Lung microvascular endothelial cell (primary cell): ENCODE measurements at places on chromosomes 3 and 15. TPM values are rescaled to one million over a fixed set of nuclear protein-coding genes. Genes with fewer than 3 reads are reported as not detected.

DNA sequence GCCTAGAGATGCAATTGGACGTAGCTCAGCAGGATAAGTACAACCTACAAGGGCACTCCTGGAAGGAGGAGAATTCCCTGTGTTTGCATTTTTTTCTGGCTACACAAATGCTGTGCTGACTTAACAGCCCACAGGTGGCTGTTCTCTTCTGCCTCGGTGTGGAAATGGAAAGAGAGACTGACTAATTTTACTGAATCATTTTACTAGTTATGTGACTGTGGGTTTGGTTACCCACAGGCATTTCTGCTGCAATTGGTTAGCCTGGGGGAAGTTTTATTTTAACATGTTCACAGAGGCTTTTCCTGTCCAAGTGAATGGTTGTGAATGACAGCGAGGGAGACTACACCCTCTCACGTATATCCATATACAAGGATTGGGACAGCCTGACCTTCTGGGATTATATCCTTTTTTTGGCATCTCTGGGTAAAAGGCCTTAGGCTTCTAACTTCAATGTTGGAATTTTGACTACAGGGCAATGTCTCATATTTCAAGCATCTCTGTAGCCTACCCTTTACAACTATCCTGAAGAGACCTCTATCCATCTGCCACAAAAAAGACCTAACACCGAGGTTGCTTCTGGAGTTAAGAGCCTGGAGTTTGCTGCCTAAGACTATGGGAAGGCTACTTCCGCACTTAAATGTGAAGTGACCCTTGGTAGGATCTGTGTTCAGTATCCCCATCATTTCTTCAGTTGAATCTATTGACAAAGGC, 67.2 kb upstream of the TP63 start:
- no peak for DNase-seq

The TMC3 gene
- total RNA-seq, result not detected in 2 replicates

DNA sequence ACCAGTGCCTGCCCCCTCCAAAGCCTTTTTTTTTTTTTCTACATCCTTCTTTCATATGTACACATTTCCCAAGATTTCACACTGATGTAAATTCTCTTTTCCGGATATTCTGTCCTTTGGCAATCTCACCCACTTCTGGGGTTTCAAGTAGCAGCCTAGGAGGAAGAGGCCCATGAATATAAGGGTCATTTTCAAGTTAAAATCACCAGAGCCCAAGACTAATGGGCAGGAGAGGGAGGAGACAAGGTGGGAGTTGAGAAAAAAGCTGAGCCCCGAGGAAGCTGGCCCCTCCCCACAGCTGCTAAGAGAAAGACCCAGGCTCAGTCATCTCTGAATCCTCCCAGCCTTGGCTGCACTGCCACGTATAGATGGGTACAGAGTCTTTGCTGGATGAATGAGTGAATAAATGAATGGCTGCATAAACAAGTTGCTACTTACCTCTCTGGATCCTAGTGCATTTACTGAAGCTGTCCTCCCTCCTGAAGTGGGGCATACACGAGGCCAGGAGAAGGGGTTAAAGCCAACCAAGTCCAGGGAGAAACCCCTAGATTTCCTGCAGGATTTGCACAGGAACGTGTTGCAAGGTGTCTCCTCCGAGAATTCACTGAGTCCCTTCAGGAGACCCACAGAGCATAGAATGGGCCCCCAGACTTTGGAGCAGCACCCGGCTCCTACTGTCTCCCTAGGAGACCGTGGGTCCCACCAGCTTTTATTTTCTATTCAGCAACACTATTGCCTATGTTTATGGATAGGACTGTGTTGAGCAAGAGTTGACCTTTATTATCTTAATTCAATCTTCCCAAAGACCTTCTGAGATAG, 100.8 kb upstream of the LIPC start:
- no peak for DNase-seq

- no peak for DNase-seq
These were observed 10.8 kb upstream of the LRRC15 start for GRCh38 chr3:194380326-194380725.

DNA sequence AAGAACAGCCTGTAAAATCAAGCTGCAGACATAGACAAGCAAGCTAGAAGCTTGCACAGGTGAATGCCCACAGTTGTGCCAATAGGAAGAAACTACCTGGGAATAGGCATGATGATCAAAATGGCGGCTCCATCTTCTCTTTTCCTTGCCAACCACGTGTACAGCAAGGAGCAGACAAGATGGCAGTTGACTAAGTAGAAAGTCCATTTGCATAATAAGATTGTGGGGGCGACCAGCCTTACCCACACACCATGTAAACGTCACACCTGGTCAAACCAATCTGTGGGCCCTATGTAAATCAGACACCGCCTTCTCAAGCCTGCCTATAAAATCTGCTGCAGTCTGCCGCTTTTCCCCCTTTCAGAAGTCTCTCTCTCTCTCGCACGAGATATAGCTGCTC, 25.1 kb upstream of the ANKRD34C start:
- DNase-seq, result no peak

- DNase-seq, result no peak
These were observed 23.0 kb downstream of the IGDCC3 start for GRCh38 chr15:65354835-65355172.

The PARP15 gene
- 0.40 and 0.44 TPM in 2 replicates for total RNA-seq

GRCh38 chr3:138941259-138941885, 5.6 kb downstream of the FOXL2 start:
- DNase-seq, result peak; percentile 64

The TGM5 gene
- not detected in 2 replicates for total RNA-seq

The PLSCR5 gene
- total RNA-seq, result not detected in 2 replicates

DNA sequence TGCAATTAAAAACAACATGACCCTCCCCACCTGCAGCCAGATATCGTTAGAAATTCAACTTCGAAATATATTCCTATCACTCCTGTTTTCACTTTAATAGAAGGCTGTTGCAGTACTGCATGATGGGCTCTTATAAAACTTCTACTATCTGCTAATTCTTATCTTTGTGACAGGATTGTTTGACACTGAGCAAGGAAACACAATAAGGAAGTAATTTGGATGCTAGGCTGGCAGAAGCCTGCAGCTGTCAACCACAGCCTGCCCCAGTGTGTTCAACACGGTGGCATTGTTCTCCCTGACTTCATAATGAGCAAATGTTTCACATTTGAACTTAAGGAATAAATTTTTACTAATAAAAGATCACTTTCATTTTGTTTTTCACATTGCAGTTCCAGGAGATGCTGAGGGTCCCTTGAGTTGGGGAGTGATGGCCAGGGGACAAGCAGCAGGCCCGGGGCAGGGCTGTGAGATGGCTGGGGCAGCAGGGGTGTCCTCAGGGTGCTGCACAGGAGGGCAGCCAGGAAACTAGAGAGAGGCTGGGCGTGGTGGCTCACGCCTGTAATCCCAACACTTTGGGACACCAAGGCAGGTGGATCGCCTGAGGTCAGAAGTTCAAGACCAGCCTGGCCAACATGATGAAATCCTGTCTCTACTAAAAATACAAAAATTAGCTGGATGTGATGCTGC, 64.8 kb upstream of the SEC61A1 start:
- DNase-seq, result no peak

The LRRC49 gene
- 3.0 and 3.7 TPM in 2 replicates for total RNA-seq

The UBXN7 gene
- total RNA-seq, result 15.1 and 15.3 TPM in 2 replicates

The ZNF609 gene
- total RNA-seq, result 11.8 and 19.8 TPM in 2 replicates

DNA sequence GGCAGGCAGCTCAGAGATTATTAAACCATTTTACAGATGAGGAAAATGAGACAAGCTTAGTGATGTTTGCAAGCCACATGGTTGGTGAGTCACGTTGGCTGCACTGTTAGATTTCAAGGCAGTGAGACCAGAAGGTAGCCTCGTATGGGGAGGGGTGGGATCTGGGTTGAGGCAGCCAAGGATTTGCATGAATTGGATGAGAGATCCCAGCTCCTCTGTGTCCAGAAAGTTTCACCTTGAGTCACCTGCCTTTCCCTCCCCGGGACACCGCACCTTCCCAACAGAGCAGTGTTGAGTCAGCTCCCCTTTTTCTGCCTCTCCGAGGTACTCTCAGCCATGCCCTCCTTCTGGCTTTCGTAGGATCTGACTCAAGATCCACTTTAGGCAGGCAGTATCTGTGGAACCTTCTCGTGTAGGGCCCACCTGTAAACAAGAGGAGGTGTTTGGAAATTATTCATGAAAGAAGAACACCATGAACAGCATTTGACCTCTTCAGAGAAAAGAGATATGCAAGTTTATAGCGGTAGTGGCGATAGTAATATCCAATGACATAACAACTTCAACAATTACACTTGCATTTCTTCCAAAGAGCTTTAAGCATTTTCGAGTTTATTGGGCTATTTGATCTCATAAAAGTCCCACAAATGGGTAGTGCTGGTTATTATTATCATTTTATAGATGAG, 46.8 kb upstream of the VPS8 start:
- DNase-seq, result no peak

DNA sequence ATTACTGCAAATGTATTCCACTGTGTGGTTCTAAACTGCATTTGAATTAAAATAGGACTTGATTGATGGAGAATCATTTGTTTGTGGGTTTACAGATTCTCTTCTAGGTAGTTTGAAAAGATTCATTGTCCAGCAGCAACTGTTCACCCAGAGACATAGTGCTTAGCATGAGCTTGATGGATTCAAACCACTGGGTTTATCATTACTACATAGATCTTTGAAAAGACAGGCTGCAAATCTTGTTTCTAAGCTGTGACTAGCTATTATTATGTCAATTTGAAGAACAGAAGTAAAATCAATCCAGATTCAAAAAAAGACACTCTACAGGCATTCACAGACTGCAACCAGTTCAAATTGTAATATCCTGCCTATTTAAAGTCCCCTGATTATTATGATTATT, 49.8 kb downstream of the MBNL1 start:
- DNase-seq, result no peak

The DUOXA2 gene
- total RNA-seq, result not detected in 2 replicates
